ENCODE measurements at places on chromosomes 13 and 19. TPM values are rescaled to one million over a fixed set of nuclear protein-coding genes. Genes with fewer than 3 reads are reported as not detected.

- H3K4me3 ChIP-seq = no peak overlapping the region
- H3K27ac ChIP-seq = no peak overlapping the region
- no peaks in the 10 kb centered on the region for H3K27me3 ChIP-seq
- H3K4me1 ChIP-seq = no peaks in the 10 kb centered on the region
Measured at GRCh38 chr19:6988257-6988656, 33.0 kb downstream of the MBD3L2B start.

DNA sequence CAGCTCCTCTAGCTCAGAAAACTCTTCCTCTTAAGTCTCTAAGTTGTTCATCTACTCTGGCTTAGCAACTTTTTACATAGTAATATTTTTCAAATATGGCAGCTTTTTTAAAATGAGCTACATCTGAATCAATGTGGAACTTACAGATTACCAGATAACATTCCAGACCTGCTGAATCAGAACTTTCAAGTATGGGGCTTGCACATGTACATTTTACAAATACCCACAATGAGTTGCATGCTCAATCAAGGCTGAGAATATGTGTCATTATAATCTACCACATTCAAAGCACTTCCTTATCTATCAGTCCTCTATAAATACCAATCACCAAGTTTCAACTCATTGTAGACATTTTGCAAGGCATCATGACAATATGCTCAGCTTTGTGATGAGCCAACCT, 383.1 kb downstream of the FGF14 start:
- no peaks in the 10 kb centered on the region for H3K36me3 ChIP-seq
- DNase-seq = no peak
- no peaks in the 10 kb centered on the region for H3K4me1 ChIP-seq
- no peak overlapping the region for H3K4me3 ChIP-seq

DNA sequence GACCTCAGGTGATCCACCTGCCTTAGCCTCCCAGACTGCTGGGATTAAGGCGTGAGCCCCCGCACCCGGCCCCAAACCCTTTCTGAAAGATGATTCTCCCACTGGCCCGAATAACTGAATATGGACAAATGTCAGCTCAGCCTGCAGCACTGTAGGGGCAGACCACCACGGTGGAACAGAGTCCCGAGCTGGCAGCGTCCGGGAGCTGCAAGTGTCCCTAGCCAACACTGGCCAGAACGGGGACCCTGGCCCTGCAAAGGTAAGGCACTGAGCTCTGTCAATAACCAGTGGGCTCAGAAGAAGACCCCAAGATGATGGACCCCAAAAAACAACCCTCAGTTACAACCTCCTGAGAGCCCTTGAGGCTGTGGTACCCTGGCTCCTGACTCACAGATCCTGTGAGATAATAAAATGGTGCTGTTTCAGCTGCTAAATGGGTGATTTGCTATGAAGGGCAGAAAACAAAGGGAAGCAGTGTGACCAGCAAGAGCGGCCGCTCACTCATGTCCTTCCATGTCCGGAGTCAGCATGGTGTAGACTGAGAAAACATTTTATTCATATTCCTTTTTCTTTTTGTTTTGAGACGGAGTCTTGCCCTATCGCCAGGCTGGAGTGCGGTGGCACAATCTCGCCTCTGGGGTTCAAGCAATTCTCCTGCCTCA, 1.6 kb downstream of the LSM7 start:
- no peak overlapping the region for H3K27ac ChIP-seq
- H3K36me3 ChIP-seq = peaks cover 36% of the 10 kb centered on the region
- peaks cover 38% of the 10 kb centered on the region for H3K4me1 ChIP-seq
- no peak for DNase-seq

DNA sequence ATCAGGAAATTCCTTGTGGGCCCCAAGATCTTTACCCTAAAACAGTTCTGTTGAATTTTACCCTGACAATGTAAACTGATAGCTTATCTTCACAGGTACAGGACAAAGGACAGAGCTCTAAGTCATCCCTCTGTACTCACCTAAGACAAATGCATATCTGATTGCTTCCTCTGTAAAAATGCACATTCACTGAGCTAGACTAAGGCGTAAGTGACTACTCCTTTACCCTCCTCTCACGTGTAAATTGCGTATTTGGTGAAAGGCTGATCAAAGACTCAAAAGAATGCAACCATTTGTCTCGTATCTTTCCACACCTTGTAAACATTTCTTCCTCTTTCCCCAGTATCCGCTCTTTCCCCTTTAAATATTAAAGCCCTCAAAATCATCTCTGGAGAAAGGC, 80.6 kb upstream of the LRCH1 start:
- no peaks in the 10 kb centered on the region for H3K36me3 ChIP-seq
- no peak overlapping the region for H3K27ac ChIP-seq
- no peak overlapping the region for H3K4me3 ChIP-seq
- peaks cover 9% of the 10 kb centered on the region for H3K4me1 ChIP-seq

- DNase-seq = no peak
- H3K4me3 ChIP-seq = no peak overlapping the region
- H3K4me1 ChIP-seq = no peaks in the 10 kb centered on the region
- H3K27me3 ChIP-seq = no peaks in the 10 kb centered on the region
- no peak overlapping the region for H3K27ac ChIP-seq
Measured at GRCh38 chr13:98707281-98707999, 45.0 kb downstream of the SLC15A1 start.

GRCh38 chr13:109156181-109156935, 526.9 kb downstream of the MYO16 start:
- H3K4me1 ChIP-seq = no peaks in the 10 kb centered on the region
- no peak for DNase-seq
- no peak overlapping the region for H3K27ac ChIP-seq
- no peak overlapping the region for H3K4me3 ChIP-seq
- H3K27me3 ChIP-seq = no peaks in the 10 kb centered on the region

- DNase-seq = no peak
- H3K4me3 ChIP-seq = no peak overlapping the region
- no peak overlapping the region for H3K27ac ChIP-seq
- H3K36me3 ChIP-seq = no peaks in the 10 kb centered on the region
- peaks cover 30% of the 10 kb centered on the region for H3K4me1 ChIP-seq
Measured at GRCh38 chr13:24103782-24104372, 56.6 kb upstream of the SPATA13 start.

DNA sequence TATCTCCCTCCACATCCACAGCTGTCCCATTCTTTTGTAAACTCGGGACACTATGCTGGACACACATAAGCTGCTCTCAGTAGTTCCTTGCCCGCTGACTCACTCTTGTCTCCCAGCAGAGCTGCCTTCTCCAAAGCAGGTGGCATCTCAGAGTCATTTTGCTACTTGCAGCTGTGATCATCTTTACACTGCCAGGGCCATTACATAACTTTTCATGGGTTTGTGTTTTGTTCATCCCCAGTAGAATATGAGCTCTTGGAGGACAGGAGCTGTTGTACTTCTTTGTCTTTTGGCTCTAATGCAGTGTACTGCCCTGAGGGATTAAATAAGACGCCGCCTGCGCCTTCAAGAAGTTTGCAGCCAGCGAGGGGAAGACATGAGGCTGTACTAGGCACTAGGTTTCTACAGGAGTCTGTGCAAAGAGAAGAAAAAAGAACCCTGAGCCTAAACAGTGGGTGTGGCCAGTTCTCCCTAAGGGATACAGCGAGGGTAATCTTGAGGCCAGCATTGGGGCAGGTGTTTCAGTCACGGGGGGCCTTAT, 40.8 kb upstream of the GPR183 start:
- no peak overlapping the region for H3K4me3 ChIP-seq
- no peaks in the 10 kb centered on the region for H3K4me1 ChIP-seq
- no peak overlapping the region for H3K27ac ChIP-seq
- DNase-seq = no peak

- H3K4me1 ChIP-seq = peaks cover 15% of the 10 kb centered on the region
- no peak for DNase-seq
- no peak overlapping the region for H3K27ac ChIP-seq
- H3K27me3 ChIP-seq = no peaks in the 10 kb centered on the region
- H3K4me3 ChIP-seq = no peak overlapping the region
Measured at GRCh38 chr19:4687396-4687795, 17.3 kb upstream of the MYDGF start.

DNA sequence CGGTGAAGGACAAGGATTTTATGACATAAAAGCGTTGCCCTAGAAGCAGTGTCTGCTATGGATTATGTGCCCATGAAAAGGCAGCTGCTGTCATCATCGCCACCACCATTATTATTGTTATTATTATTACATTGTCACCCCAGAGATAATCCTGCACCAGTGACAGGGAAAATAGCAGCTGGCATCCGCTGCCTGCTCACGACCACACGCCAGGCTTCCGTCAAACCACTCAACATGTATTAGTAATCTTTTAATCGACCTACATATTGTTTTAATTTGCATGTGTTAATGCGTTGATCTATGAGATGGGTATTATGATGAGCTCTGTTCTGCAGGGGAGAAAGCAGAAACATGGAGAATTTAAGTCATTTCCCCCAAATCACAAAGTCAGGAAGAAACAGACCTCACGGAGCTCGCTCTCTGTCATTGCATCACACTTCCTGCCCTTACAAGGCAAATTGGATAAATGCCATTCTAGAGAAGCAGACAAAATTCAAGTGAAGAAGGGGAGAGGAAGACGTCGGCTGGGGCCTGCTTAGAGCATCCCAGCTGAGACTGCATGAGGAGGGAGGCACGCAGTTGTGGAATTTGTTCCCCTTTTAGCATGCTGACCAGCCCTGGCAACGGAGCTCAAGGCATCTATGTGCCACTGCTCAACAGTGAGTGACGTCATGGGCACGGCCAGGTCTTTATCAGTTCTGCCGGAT, at the start of gene FFAR3:
Gene FFAR3, plus strand, starts transcription at position 594 of the 707 bp plus-strand sequence. CDS start 431 bp downstream, outside the sequence.
- no peak within 1 kb of the TSS for H3K4me3 ChIP-seq
- no peaks in the 10 kb centered on the region for H3K36me3 ChIP-seq
- no peak for DNase-seq

- H3K4me1 ChIP-seq = no peaks in the 10 kb centered on the region
- DNase-seq = no peak
- H3K27me3 ChIP-seq = no peaks in the 10 kb centered on the region
- H3K4me3 ChIP-seq = no peak overlapping the region
- no peak overlapping the region for H3K27ac ChIP-seq
- no peaks in the 10 kb centered on the region for H3K36me3 ChIP-seq
Measured at GRCh38 chr19:57671124-57671895, 2.6 kb downstream of the ZSCAN4 start.

DNA sequence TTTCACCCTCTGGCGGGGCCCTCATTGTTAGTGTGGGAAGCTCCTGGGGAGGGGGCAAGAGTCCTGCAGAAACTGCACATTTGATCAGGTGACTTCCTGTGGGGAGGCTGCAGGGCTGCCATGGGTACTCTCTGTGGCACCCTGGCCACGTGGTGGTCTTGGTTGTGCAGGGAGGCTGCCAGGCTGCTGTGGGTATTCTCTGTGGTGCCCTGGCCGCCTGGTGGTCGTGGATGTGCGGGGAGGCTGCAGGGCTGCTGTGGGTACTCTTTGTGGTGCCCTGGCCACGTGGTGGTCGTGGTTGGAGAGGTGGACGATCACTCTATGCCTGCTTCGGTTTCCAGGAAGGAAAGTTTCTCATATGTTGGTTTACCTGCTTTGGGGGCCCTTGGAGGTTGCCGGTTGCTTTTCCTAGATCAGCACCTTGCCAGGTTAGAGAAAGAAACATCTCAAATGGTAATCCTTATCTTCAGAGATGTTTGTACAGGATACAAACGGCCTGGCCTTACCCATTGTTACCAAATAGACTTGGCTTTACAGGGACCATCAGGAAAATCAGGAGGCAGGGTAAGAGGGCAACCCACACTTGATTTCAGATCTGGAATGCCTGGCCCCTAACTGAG, 22.9 kb downstream of the TEX29 start:
- H3K4me3 ChIP-seq = no peak overlapping the region
- DNase-seq = no peak
- no peaks in the 10 kb centered on the region for H3K36me3 ChIP-seq
- H3K27me3 ChIP-seq = peaks cover 7% of the 10 kb centered on the region

DNA sequence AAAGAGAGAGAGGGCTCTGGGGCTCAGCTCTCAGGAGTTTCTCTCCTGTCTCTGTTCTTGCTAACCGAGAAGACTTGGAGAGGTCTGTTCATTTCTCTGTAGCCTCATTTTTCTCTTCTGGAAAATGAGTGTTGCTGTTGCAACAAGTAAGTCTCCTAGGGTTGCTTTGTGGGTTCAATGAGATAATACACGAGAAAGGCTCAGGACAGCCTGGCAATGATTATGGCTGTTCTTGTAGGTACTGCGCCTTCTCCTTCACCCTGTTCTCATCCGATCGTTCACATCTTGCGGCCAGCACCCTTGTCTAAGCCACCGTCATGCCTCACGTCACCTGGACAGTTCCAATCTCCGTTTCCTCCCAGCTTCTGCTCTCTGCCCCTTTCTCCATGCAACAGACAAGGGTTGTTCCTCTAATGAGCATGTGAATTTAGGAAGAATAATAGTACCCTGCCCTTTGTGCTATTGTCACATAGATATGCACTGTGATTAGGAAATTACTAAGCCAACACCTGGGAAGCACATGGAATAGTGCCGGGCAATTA, 4.2 kb downstream of the C5AR1 start:
- DNase-seq = no peak
- no peaks in the 10 kb centered on the region for H3K27me3 ChIP-seq
- H3K36me3 ChIP-seq = no peaks in the 10 kb centered on the region
- H3K4me1 ChIP-seq = peaks cover 79% of the 10 kb centered on the region

GRCh38 chr13:45349438-45349837, 8.5 kb upstream of the TPT1 start:
- no peaks in the 10 kb centered on the region for H3K27me3 ChIP-seq
- H3K4me1 ChIP-seq = no peaks in the 10 kb centered on the region
- no peak overlapping the region for H3K4me3 ChIP-seq

DNA sequence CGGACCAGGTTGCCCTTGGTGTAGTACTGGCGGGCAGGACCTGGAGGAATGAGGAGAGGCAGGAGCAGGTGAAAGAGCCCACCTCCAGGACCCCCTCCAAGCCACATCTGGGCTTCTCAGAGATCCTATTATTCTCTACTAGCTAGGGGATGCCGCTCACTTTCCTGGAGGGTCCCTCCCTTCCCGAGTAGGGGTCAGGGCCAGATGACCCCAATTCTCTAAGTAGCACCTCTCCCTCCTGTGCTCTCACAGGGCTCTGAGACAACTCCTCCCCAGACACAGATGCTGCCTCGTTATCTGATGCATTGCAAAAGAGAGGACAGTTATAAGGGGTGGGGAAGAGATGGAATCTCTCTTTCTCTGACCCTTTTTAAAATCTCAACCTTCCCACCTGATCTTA, 22.9 kb downstream of the GP6 start:
- H3K27me3 ChIP-seq = peaks cover 3% of the 10 kb centered on the region
- no peak overlapping the region for H3K27ac ChIP-seq
- H3K4me3 ChIP-seq = no peak overlapping the region
- DNase-seq = no peak
- no peaks in the 10 kb centered on the region for H3K36me3 ChIP-seq
- no peaks in the 10 kb centered on the region for H3K4me1 ChIP-seq

- H3K27ac ChIP-seq = no peak overlapping the region
- no peak for DNase-seq
- H3K4me3 ChIP-seq = no peak overlapping the region
- no peaks in the 10 kb centered on the region for H3K4me1 ChIP-seq
Measured at GRCh38 chr13:30126903-30127428, 180.4 kb downstream of the KATNAL1 start.

Gene PTPRH
- total RNA-seq = 9.9 TPM

Gene PIN1
- 72.0 TPM for total RNA-seq

Gene SOHLH2
- not detected for total RNA-seq

Gene ZNF610
- total RNA-seq = 0.69 TPM

Gene MAP4K1
- not detected for total RNA-seq

Gene GPR18
- not detected for total RNA-seq

Gene CYP4F12
- total RNA-seq = 30.8 TPM

Gene FGF9
- total RNA-seq = not detected

Data from HepG2 (cell line).